Globus pallidus (tissue), 1 donor: ENCODE measurements at places on chromosomes 1 and 21.

DNA sequence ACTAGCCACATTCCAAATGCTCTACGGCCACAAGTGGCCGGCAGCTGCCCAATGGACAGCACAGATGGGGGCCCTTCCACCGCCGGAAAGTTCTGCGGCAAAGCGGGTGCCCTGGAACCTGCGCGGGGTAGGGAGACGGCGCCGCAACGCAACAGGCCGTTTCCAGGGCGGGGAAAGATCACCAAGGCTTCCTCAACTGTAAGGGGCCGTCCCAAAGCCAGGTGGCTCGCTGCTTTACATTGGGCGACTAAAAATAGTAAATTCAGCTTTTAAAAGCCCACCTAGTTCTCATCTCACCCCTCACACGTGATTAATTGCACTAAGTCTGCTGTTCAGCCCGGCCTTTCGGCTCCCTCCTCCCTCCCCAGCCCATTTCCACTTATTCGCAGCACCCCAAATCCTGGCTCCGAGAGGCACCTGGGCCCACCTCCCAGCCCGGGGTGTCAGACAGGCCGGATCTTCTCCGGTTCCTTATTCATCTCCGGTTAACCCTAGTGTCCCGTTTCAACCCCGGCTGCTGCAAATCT, 643 bp downstream of the CFAP298 start:
- DNase-seq: peak; percentile 6

DNA sequence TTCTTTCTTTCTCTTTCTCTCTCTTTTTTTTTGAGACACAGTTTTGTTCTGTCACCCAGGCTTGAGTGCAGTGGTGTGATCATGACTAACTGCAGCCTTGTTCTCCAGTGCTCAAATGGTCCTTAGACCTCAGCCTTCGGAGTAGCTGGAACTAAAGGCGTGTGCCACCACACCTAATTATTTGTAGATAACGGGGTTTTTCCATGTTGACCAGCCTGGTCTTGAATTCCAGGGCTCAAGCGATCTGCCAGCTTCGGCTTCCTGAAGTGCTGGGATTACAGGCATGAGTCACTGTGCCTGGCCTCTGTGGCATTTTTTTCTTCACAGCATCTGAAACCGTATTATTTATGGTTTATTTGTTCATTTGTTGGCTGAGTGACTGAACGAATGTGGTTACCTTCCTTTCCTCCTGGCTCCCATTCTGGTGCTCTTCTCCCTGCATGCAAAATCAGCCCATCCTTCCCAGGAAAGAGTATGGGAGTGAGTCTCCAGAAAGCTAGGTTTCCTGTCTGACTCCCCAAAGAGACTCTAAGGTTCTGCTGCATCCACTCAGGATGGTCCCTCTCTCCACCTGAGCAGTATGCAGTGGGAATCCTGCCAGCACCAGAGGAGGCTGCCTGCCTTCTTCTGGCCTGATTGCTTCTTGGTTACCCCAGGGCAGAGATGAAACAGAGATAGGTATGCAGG, 155.0 kb upstream of the BEND5 start:
- DNase-seq: no peak

- DNase-seq: no peak
These were observed 489.3 kb downstream of the RWDD3 start for GRCh38 chr1:95723346-95723745.

DNA sequence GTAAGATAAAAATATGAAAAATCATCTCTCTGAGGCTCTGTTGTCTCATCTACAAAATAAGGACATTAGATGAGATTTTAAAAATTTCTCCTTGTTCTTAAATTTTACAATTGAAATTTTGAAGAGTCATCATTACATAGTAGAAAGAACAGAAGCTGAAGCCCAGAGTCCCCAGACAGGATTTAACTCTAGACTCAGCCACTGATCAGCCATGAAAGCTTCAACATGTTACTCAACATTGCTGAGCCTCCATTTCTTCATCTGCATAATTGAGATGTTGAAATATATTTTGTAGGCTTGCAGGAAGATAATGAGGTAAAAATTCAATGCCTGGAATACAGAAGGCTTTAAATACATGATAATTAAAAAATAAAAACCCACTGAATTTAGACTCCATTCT, 633.3 kb downstream of the LMO4 start:
- no peak for DNase-seq

GRCh38 chr1:17704176-17704575, 51.0 kb upstream of the ACTL8 start:
- DNase-seq: no peak

GRCh38 chr1:82197606-82198005, 396.9 kb downstream of the ADGRL2 start:
- no peak for DNase-seq

GRCh38 chr1:24343412-24344089, 24.4 kb downstream of the GRHL3 start:
- no peak for DNase-seq

DNA sequence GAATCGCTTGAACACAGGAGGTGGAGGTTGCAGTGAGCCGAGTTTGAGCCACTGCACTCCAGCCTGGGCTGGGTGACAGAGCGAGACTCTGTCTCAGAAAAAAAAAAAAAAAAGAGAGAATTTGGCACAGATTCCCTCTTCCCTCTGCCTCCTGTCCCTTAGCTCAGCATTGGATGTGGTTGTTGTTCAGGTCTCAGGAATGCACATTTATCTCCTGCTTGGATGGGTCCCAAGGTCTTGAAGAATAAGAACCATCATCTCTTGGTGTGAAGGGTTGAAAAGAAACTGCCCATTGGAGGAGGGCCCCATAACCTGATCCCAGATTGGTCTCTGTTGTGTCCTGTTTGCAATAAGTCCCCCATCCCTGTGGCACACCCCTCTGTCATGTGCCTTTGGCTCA, 34.9 kb downstream of the UBIAD1 start:
- no peak for DNase-seq

DNA sequence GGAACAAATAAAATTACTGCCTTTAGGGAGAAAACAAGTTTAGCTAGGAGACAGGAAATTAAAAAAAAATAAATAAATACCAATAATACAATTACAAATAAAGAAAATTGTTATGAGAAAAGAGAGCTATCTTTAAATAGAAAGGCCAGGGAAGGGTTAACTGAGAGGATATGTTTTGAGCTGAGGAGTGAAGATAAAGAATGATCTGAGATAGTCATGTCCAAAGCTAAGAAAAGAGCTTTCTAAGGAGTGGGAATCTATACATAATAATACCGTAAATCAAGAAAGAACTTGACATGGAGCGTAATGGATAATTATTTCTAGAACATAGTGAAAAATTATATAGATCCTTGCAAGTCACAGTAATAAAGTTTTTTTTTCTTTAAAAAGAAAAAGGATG, 176.5 kb downstream of the NCAM2 start:
- DNase-seq: no peak

GRCh38 chr1:102234753-102235359, 238.1 kb upstream of the OLFM3 start:
- no peak for DNase-seq

DNA sequence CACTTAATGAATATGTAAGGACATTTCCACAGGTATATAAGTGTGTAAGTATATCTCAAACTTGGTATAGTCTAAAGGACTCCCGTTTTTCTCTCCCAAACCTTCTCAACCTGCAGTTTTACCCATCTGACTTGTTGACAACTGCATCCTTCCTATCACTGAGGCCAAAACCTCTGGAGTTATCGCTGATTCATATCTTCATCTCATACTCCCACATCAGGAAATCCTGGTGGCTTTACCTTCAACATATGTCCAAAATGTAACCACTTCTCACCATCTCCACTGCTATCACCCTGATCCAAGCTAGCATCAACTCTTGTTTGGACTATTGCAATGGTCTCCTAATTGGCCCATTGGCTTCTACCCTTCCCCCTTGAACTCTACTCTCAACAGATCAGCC, 30.4 kb downstream of the SLAMF6 start:
- DNase-seq: no peak

DNA sequence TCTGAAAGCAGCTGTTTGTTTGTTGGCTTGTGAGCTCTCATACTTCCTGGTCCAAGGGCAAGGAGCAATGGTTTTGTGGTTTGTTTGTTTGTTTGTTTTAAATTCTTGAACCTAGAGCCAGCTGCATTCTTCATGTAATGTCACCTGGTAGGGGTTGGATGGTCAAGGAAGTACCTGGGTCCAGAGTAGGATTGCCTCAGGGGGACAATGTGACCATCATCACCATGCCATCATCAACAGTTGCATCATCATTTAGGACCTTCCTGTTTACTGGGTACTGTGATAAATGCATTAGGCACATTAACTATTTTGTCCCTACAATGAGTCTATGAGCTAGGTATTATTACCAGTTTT, 14.7 kb upstream of the MYOG start:
- DNase-seq: no peak

- DNase-seq: no peak
These were observed 13.9 kb downstream of the BSND start for GRCh38 chr1:55012661-55013060.

DNA sequence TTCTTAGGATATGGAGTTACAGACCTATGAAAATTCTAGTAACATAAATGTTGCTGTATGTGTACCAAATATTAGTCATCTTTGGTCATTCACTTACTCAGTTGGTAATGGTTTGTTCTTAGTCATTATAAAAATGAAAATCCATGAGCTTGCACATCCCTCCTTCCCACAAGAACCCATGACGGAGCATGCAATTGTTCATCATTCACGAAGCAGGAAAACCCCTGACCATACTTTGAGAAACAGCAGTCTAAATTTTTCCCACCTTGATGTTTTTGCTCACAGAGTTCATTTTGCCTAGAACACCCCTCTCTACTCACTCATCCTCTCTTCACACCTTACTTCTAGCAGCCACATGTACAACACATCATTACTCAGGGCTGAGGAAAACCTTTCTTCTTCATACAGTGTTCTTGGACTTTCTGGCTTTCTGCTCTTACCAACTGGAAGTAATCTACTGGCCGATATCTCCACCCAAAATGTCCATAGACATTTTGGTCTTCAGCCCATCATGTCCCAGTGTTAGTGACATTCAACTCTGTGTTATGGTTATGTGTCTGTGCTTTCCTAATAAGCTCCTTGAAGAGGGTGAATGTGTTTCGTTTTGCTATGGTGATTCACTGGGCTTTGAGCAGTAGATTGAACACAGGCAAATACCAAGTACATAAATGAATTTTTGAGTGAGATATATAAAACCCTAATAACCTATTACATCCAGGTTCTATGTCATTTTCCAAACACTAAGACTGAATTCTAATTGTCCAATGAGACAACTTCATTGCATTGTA, 189.9 kb downstream of the ZC3H11B start:
- DNase-seq: no peak

- no peak for DNase-seq
These were observed 206.1 kb downstream of the BACH1 start for GRCh38 chr21:29504751-29505321.

- DNase-seq: no peak
These were observed 41.0 kb upstream of the SYNC start for GRCh38 chr1:32743380-32744070.

DNA sequence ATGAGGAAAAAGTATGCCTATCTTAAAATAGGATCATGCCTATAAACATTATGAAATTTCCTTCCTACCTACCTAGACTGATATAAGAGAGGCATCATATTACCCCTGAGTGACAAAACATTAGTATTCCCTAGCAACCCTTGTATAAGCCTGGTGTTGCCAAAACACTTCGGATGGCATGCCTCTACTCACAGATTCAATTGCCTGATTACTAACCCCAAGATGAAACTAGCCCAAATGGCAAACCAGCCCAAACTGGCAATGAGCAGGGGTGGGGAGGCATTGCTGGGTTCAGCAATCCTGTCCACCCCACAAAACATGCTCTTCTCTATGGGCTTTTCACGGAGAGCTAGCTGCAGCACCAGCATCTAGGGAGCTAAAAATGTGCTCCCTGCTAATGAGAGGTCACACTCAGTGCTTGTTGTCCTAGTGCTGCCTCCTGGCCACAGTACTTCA, 13.9 kb downstream of the PALMD start:
- DNase-seq: no peak

- DNase-seq: no peak
These were observed 580 bp upstream of the BLACAT1 start for GRCh38 chr1:205456383-205456867.

DNA sequence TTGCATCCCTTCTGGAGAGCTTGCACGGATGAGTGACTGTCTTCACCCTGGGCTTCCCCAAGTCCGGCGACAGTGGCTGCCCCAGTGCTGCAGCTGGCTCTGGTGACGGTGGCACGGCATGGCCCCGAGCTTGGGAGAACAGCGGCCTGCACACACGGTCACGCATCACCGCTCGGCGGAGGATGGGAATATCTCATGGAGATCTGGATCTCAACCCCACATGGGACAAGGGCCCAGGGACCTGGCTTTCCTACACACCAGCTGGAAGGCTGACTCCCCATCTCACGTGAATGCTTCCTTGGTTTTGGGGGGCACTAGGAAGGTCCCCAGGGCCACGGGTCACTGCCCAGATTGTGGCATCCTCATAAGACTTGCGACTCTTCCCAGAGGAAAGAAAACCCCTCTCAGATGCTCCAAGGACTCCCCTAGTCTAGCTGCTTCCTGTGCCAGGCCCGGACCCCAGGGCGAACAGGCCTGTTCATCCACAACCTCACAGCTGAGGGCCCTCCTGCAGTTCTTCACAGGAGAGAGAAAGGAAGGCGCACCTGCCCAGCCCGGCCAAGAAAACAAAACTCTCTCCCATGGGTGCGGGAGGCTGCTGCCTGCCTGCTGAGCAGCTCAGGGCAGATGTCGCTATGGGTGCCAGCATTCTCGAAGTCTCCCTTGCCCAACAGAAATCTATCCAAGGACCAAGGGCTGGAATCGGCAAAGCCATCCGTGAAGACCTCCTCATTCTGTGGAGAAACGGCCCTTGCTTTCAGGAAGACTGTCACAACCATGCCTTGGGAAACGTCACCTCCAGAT, 9.9 kb downstream of the CFAP410 start:
- peak; percentile 42 for DNase-seq
